Type B pancreatic cell (in vitro differentiated cells): ENCODE measurements at places on chromosomes 13 and 19.

- no peaks in the 10 kb centered on the region for H3K36me3 ChIP-seq
- no peak for DNase-seq
- peaks cover 10% of the 10 kb centered on the region for H3K27me3 ChIP-seq
- H3K4me1 ChIP-seq, result peaks cover 38% of the 10 kb centered on the region
- no peak overlapping the region for H3K27ac ChIP-seq
- H3K4me3 ChIP-seq, result no peak overlapping the region
Measured at GRCh38 chr13:35888981-35889380, 242.2 kb downstream of the DCLK1 start.

- H3K27me3 ChIP-seq, result no peaks in the 10 kb centered on the region
- no peaks in the 10 kb centered on the region for H3K36me3 ChIP-seq
- H3K4me3 ChIP-seq, result no peak overlapping the region
- peaks cover 4% of the 10 kb centered on the region for H3K4me1 ChIP-seq
Measured at GRCh38 chr19:13215572-13216380, 65.6 kb downstream of the IER2 start.

DNA sequence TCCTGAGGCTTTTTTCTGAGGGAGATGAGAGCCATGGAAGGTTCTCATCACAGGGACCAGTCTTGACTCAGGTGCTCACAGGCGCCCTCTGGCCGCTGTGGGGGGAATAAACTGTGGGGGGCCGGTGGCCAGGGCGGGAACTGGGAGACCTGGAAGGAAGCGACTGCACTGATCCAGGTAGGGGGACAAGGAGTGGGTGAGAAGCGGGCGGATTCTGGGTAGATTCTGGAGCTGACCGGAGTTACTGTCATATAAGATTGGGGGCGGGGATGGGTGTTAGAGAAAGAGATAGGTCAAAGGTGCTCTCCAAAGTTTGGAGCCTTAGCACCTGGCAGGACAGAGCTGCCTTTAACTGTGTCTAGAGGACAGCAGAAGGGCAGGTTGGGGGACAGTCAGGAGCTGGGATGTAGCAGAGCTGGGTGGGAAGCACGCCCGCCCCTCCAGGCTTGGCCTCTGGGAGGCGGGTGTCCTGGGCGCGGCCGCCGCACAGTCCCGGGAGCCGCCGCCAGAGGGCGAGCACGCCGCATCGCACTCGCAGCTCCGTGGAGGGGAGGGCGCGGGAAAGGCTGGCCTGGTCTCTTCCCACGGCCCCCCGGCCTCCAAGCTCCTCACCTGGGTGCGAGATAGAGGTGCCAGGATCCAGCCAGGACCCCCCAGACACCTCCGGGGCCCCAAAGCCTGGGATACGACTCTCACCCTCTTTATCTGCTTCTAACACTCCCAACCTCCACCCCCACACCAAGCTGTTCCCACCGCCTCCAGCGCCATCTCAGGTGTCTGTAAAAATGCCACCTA, 4.2 kb upstream of the DAND5 start:
- H3K36me3 ChIP-seq, result no peaks in the 10 kb centered on the region
- peak overlapping the region; percentile 94 for H3K4me3 ChIP-seq
- DNase-seq, result peak; percentile 90
- peak overlapping the region; percentile 81 for H3K27ac ChIP-seq

DNA sequence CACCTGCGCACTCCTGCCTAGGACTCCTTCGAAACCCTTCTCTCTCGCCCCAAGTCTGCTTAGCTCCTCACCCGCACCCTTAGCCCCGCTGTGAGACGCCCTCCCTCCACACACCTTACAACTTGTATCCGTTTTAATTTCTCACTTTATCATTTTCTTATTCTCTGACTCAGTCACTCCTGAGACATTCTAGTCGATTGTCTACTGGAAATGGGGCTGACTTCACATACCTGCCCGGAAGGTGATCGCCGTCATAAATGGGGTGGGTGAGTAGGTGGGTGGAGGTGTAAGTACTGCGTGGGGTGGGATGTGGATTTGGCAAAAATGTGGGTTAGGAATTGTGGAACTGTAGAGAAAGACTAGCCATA, 714 bp downstream of the NDFIP2 start:
- no peak for DNase-seq
- H3K27ac ChIP-seq, result peak overlapping the region; percentile 98
- peak overlapping the region; percentile 95 for H3K4me3 ChIP-seq
- H3K4me1 ChIP-seq, result peaks cover 25% of the 10 kb centered on the region
- H3K27me3 ChIP-seq, result peaks cover 4% of the 10 kb centered on the region

- no peak overlapping the region for H3K4me3 ChIP-seq
- H3K27ac ChIP-seq, result peak overlapping the region; percentile 67
- H3K36me3 ChIP-seq, result peaks cover 45% of the 10 kb centered on the region
- no peaks in the 10 kb centered on the region for H3K27me3 ChIP-seq
- H3K4me1 ChIP-seq, result peaks cover 27% of the 10 kb centered on the region
Measured at GRCh38 chr19:7267792-7268704, 26.2 kb downstream of the INSR start.

DNA sequence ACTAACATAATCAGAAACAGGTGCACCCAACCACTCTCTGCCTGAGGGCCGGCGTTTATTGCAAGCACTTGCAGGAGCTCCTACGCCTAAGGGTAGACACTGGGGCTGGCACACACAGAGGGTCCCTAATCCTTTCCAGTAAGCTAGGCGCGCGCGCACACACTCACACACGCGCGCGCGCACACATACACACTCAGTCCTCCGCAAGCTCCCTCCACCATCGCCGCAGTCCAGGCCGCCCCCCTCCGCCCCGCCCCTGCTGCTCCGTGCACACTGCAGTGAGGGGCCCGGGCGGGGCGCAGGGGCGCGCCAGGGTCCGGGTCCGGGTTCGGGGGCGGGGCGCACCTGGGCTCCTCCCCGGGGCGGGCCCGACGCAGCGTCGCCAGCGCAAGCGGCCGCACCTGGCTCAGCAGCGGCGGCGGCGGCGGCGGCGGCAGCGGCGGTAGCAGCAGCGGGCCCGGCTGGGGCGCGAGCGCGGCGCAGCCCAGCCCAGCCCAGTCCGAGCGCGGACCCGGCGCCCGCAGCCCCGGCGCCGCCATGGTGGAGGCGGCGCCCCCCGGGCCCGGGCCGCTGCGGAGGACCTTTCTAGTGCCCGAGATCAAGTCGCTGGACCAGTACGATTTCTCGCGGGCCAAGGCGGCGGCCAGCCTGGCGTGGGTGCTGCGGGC, at the start of gene CAMSAP3:
Gene CAMSAP3, plus strand, starts transcription at position 398 of the 668 bp plus-strand sequence. Its CDS starts 140 bp downstream, at position 538.
- DNase-seq, result no peak
- no peaks in the 10 kb centered on the region for H3K36me3 ChIP-seq
- H3K27me3 ChIP-seq, result peaks cover 32% of the 10 kb centered on the region
- peak within 1 kb of the TSS; percentile 87 for H3K4me3 ChIP-seq
- H3K27ac ChIP-seq, result peak within 1 kb of the TSS; percentile 70
